ENCODE measurements at places on chromosomes 16 and 17. TPM values are rescaled to one million over a fixed set of nuclear protein-coding genes. Genes with fewer than 3 reads are reported as not detected.

DNA sequence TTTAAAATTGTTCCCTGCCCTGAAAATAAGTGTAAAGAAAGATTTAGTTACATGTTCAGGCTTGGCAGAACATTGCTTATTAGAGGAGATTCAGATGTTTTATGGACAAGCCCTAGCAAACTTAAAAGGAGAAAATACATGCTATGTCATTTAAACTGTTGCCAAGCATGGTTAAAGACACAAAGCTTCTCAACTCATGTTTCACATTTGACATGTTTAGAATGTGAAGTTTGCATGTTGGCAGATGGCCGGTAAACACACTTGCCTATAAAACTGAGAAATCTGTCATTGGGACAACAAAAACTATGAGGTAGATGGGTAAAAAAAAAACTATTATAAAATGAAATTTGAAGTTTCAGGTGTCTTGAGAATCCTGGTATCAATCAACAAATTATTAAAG is 5.8 kb downstream of the KRTAP29-1 start:
- DNase-seq = peak; percentile 23

- DNase-seq = no peak
Observed at GRCh38 chr17:58965221-58965620, 141.5 kb downstream of the TRIM37 start.

GRCh38 chr16:75820672-75821071 is 94.4 kb upstream of the CPHXL start:
- DNase-seq = no peak

DNA sequence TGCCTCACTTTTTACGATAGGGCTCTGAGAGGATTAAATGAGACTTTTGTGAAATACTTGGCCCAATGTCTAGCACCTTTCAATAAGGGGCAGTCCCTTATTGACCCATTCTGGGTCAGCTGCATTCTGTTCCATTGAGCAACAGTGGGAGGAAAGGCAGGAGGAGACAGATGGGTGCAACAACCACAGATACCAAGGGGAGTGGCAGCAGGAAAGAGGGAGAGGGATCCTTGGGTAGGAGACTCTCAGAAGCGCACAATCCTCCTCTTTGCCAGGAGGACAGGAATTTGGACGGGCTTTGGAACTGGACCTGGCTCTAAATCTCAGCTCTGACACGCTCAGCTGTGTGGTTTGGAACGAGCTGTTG is 3.5 kb downstream of the PIPOX start:
- no peak for DNase-seq

DNA sequence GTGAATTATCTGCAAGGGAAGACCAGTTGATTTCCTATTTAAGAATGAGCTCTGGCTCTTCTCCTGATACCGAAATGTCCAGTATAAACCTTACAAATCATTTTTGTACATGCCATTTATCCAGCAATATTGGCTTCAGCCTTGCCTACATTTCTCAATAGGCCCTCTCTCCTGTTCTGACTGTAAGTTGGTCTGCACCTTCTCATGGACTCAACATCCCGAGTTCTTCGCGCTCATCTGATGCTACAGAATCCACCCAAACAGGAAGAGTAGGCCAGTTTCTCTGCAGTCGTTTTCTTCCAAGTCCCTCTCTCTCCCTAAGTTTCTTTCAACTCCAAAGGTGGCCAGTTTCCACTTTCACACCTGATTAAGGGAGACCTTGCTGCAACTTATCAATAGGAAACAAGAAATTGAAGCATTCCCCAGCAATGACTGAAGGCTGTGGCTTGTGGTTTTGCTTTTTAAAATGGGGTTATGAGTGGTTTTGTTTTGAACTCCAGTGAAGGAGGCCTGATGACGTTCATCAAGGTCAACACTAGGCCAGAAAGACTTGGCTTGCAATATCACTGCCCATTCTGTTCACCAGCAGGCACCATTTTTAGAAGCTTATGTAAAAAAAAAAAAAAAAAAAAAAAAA is 383.0 kb downstream of the MAF start:
- peak; percentile 80 for DNase-seq

DNA sequence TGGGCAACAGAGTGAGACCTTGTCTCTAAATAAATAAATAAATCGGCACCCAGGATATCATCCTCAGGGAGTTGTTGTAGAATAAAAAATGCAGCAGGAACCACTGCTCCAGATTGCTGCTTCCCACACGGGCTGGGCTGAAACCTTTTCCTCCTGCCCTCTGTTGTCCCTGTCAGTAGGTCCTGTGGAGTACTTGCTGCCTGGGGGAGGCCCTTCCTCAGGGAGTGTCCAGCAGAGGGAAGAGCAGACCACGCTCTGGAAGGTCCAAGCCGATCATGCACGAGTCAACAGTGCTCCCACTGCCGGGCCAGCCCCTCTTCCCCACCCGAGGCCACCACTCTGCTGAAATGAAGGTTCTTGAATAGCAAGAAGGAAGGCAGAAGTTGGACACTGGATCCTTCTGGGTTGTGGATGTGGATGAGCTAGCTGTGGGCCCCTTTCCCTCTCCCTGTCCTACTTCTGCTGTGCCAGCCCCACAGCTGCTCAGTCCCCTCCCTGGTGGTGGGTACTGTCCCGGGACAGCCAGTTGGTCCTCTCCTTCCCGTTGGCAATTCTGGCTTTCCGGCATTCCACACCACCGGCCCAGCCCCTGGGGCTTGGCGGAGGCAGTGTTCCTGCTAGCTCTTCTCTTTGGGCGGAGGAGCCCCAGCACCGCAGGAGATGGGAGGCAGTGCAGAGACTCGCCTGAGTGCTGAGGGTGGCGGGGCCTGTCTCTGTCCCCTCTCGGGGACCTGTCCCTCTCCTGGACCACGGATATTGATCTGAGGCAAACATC is 10.8 kb downstream of the CDK5R1 start:
- DNase-seq = peak; percentile 52

GRCh38 chr16:54277845-54278703 is 8.5 kb downstream of the IRX3 start:
- DNase-seq = no peak

DNA sequence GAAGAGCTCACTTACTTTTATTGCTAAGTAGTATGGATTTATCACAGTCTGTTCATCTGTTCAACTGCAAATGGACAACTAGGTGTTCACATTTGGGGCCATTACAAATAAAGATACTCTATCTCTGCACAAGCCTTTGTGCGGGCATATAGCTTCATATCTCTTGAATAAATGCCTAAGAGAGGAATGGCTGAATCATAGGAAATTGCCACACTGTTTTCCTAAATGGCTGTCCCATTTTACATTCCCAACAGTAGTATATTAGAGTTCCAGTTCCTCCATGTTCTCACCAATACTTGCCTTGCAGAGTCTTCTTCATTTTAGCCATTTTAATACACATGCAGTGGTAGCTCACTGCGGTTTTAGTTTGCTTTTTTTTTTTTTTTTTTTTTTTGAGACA is 20.5 kb downstream of the NSMCE1 start:
- DNase-seq = no peak

GRCh38 chr17:62179525-62180161 is 114.6 kb upstream of the MED13 start:
- no peak for DNase-seq

GRCh38 chr17:60355663-60356594 is 36.0 kb downstream of the USP32 start:
- DNase-seq = no peak

GRCh38 chr16:80174416-80174815 is 366.4 kb upstream of the DYNLRB2 start:
- no peak for DNase-seq

DNA sequence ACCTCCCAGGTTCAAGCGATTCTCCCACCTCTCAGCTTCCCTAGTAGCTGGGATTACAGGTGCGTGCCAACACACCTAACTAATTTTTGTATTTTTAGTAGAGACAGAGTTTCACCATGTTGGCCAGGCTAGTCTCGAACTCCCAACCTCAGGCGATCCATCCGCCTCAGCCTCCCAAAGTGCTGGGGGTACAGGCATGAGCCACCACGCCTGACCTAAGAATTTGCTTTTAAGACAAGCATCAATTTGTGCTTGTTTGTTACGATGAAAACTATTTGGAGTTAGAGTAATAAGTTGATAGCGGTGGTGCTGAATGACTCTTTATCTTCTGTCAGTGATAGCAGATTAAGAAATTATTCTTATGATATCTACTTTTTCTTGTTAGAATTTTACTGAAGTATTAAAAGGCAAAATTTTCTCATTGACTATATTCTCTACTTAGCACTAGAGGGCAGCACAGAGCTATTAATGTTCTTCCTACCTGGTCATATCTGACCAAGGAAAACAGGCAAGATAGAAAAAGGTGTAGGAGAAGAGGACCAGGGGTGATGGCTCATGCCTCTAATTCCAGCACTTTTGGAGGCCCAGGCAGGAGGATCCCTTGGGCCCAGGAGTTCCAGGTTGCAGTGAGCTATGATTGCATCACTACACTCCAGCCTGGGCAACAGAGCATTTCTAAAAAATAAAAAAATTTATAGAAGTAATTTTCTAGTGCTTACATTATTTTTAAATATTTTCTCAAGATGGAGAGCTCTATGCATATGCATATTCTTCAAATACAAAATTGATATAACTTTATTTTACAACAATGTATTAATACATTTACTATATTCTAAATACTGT is 24.5 kb downstream of the STXBP4 start:
- peak; percentile 70 for DNase-seq

The ABCC12 gene
- not detected for total RNA-seq

The DOC2A gene
- total RNA-seq = 2.7 TPM

The ICAM2 gene
- 62.2 TPM for total RNA-seq

The MED13 gene
- 63.4 TPM for total RNA-seq

The KRTAP4-9 gene
- not detected for total RNA-seq

The DNAH2 gene
- total RNA-seq = not detected

The CD300LG gene
- not detected for total RNA-seq

The RAB37 gene
- 7.5 TPM for total RNA-seq

The SHBG gene
- total RNA-seq = not detected

The CHST4 gene
- total RNA-seq = not detected

The ZNF213 gene
- 9.5 TPM for total RNA-seq
